Stimulated activated CD4-positive, alpha-beta T cell treated with anti-CD3 and anti-CD28 coated beads, TNF-alpha, amount 100 ng/mL, for 48 hours (primary cell): ENCODE measurements at places on chromosomes 6 and 20.

- no peak for DNase-seq
Measured at GRCh38 chr6:156718647-156719394, 58.4 kb upstream of the ARID1B start.

- DNase-seq = no peak
Measured at GRCh38 chr6:116876107-116876506, 935 bp upstream of the RFX6 start.

- DNase-seq = no peak
Measured at GRCh38 chr20:38790200-38791053, 15.1 kb upstream of the PPP1R16B start.

- DNase-seq = no peak
Measured at GRCh38 chr6:14107711-14108494, 9.7 kb upstream of the CD83 start.

GRCh38 chr6:47922391-47922790, 140.6 kb downstream of the OPN5 start:
- DNase-seq = no peak
